Stimulated activated CD4-positive, alpha-beta T cell treated with anti-CD3 and anti-CD28 coated beads, Interleukin-12 subunit alpha, Interleukin-12 subunit beta, amount 100 ng/mL, for 4 hours (primary cell): ENCODE measurements at places on chromosomes 3 and 15.

- DNase-seq, result no peak
Measured at GRCh38 chr3:143140550-143140949, 21.0 kb downstream of the CHST2 start.

DNA sequence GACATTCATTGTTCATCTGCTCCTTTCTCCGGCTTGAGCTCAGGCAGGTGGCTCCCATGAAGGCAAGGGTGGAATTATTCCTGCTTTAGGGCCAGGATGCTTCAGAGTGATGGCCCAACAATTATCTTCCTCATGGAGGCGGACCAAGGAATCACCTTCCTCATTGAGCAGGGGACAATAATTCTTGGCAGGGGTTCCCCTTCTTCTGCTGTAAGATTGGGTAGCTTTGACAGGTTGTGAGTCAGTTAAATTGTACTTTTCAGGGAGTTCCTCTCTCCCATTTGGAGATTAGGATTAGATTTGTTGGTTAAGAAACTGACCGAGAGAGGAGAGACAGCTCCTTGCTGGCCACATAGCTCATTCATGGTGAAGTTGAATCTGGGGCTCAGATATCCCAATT is 31.4 kb upstream of the CD47 start:
- no peak for DNase-seq

DNA sequence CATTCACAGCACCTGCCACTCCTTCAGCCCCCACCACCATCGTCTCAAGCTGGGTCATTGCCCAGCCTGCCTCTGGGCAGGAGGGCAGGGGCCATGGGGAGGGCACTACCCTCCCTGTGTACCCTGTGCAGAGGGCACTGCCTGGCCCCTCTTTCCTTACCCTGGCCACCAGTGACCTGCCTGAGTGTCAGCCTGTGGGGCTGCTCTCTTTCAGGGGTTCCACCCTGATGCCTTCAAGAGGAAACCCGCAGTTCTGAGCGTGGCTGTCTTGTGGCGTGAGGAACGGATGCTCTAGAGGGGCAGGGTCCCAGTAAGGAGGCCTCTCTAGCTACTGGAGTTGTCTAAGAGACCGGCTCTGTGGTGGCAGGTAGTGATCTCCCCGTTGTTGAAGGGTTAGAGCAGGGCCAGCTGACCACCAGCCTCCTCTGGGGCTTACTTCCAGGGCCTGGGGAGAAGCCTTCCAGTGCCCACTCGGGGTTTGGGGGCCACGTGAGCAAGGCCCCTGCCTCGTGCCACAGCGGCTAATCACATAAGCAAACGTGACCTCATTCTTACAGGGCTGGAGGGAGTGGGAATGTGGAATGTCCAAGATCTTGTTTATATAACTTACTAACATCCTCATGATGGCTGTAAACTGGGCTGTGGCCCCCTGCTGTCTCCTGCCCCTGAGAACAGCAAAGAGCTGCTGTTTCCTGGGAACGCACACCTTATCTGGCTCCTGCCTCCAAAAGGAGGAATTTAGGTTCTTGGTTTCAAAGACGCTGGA is 31.4 kb upstream of the SEC13 start:
- DNase-seq, result no peak

DNA sequence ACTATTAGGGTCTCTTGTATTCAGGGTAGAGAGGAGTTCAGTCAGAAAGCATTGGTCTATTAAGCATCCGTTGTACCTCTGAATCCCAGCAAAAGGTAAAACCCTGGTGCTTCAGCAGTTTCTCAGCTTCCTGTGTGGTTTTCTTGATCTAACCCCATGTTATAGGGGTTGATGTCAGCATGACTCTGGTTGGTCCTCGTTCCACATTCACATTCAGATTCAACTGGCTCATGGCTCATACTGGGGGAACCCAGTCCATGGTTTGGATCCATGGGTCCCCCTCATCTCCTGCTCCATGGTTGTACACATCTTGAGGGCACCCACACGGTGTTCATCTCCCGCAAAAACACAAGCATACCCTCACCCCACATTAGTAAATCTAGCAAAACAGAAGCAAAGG is 47.7 kb upstream of the C2CD4B start:
- DNase-seq, result no peak

DNA sequence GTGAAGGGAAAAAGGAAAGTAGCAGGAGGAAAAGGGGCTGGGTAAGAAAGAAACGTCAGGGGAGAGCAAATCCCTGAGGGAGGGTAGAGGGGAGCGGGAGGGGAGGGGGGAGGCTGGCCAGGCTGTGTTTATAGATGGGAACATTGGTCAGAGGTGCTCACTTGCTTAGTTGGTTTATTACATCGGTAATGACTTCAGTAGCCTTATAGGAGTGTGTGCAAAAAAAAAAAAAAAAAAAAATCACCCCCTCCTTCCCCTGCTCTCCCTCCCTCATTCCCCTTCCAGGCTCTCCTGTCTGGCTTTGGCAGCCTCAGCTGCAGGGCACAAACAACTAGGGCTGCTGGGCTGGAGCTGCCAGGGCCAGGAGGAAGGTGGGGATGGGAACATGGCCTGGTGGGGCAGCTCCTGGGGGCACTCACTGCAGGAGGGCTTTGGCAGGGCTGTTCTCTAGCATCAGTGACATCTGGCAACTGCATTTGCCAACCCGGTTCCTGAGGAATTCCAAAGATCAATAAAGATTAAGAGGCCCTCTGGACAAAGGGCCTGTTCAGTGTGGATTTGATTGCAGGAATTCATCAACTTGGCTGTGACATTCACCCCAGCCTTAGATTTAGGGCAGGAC is 334.5 kb upstream of the FRG2C start:
- DNase-seq, result no peak

GRCh38 chr3:54137311-54137710 is 15.0 kb downstream of the CACNA2D3 start:
- DNase-seq, result no peak

- DNase-seq, result no peak
Measured at GRCh38 chr15:88618686-88619085, 2.5 kb upstream of the AEN start.
